Hematopoietic multipotent progenitor cell treated with erythropoietin and hydrocortisone succinate and interleukin-3 and kit ligand, for 15 days (in vitro differentiated cells): ENCODE measurements at places on chromosomes 11 and 22.

GRCh38 chr11:121567995-121568394 is 115.2 kb upstream of the SORL1-AS1 start:
- no peak for DNase-seq

DNA sequence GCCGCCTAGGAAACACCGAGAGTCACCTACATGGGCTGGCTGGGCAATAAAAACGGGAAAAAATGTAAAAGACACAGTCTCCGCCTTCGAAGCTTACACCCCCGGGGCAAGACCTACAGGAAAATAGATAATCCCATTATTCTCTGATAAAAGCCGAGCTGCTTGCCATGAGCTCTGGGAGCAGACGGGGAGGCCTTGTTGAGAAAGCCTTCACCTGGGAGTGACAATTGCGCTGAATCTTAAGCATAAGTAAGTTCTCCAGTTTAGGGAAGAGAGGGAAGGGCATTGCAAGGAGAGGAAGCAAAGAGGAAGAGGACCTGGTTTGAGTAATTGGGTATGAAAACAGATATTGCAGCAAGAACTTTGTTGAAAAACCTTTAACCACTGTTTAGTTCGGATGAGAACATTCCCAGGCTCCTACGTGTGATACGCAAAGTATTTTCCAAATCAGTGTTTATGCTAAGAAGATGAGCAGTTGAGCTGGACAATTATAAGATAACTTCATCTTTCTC is 813 bp upstream of the BTBD10 start:
- DNase-seq: no peak

GRCh38 chr11:125313271-125314219 is 149.0 kb downstream of the PKNOX2 start:
- no peak for DNase-seq

- DNase-seq: no peak
Observed at GRCh38 chr11:59878575-59878974, at the start of gene OOSP3. Gene OOSP3, plus strand, starts transcription at chr11:59878782. Its CDS starts 27 bp downstream, at chr11:59878809.

DNA sequence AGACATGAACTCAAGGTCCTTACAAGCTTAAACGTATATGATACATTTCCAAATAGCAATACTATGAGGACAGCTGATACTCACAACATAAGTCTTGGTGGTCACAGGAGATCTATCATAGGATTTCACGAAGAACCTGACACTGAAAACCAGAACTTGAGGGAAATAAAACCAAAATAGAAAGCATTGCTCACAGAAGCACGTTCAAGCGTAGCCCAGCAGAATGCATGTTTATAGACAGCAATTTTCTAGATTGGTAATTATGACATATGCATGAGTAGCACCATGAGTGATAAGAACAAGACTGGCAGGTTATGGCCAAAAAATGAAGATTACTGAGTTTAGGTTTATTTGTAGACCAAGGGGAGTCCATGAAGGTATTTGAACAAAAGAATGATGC is 243.5 kb downstream of the ETS1 start:
- DNase-seq: no peak

- DNase-seq: no peak
Observed at GRCh38 chr11:44450295-44450932, 115.0 kb upstream of the CD82 start.

GRCh38 chr11:130049328-130049771 is 20.3 kb upstream of the APLP2 start:
- DNase-seq: no peak

DNA sequence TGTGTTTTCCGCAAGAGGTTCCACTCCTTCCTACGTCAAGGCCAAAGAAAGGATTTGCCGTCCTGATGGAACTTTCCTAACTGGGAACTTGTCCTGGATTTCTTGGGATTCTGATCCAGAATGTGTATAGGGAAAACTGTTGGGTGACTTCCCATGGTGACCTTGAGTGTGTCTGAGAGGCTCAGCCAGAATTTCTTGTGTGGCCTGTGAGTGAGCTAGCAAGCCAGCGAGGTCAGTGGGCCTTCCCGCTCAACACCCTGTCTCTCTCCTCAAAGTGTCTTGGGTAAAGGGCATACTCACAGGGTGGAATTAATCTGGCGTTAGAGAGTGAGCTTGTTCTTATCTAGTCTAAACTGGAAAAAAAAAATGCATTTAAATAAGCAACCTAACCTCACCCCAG is 20.4 kb downstream of the ZNRF3 start:
- DNase-seq: no peak

- DNase-seq: peak; percentile 7
Observed at GRCh38 chr11:33701302-33702230, 940 bp upstream of the C11orf91 start.

DNA sequence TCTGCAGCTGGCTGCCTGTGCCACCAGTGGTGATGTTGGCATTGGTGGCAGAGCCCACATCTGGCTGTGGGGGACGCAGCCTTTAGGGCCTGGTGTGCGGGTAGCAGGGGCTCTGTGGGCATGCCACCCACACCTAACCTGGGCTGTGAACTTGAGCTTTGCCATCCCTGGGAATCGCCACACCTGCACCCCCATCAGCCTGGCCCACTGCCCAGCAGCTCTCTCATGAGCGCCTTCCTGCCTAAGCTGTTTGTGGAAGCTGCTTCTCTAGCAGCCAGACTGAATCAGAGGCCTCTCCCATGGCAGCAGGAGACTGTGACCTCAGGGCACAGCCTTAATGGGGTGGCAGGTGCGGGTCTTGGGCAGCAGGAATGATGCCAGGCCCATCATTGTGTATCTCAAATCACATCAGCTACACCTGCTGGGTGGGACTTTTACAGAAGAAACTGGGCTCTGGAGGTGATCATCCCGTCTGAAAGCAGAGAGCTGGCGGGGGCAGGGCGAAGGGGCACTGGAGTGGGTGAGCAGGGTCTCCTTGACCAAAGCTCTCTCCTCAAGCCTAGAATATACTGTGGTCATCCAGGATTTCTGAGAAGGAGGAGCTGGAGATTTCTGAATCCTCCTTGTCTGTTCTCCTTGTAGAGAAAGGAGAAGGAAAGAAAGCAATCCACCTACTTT is 17.8 kb upstream of the CARS1 start:
- no peak for DNase-seq

DNA sequence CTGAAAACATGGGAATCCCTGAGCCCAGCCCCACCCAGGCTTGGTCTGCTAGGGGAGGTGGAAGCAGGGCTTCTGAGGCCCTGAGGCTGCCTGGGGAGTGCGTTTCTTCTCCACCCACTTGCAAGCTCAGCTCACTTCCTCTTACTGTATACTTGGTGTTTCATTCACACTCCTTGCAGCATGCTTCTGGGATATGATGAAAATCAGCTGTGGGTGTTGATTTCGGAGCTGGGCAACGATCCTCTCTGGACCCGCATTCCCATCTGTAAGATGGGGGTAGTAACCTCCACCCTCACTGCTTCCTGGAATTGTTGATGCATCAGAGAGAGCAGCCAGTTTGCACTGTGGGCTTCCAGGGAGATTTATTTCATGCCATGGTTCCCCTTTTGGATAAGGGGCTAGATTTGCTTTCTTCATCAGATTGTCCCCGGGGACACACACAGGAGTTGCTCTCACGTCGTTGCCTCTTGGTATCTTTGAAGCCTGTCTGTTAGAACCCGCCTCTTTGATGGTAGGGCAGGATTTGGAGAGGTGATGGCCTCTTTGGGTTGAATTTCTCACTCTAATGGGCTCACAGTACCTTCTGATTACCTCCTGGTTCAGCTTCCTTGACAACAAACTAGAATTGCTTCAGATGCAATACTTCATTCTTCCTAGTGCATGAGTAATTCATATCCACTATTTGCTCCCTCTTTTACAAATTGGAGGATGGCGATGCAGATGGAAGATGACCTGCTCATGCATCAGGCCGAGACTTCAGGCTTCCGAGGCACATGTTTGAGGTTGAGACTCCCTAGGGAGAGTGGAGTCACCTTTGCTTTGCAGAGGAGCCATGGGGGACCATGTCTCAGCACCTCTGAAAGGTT is 40.4 kb downstream of the BCR start:
- no peak for DNase-seq

GRCh38 chr11:128840783-128841182 is 26.3 kb downstream of the KCNJ1 start:
- no peak for DNase-seq

DNA sequence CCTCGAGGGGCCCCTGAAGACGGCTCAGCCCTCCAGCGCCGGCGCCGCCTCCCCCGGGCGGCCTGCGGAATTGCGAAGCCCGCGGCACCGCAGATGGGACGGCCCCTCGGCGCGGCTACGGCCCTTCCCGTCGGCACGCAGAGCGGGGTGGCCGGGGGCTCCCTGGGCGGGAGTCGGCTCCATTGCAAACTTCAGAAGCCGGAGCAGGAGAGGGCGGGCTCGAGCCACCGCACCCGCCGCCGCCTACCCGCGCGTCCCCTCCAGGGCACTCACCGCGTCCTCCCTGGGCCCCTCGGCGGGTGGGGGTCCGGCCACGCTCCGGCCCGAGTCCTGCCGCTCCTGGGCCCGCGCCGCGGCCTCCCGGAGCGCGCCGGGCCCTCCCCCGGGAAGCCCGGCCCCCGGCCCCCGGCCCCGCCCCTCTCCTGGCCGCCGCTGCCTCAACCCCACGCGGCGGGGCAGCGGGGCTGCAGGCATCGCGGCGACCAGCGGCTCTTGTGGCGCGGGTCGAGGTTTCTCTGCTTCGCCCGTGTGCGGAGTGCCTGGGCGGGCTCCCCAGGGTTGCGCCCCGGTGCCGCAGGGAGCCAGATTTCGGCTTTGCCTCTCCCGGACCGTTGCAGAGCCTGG is at the start of gene PACSIN3:
TSS of gene PACSIN3 (minus strand) at position 359 of the 624 bp plus-strand sequence. CDS start 3,707 bp downstream, outside the sequence.
- no peak for DNase-seq

DNA sequence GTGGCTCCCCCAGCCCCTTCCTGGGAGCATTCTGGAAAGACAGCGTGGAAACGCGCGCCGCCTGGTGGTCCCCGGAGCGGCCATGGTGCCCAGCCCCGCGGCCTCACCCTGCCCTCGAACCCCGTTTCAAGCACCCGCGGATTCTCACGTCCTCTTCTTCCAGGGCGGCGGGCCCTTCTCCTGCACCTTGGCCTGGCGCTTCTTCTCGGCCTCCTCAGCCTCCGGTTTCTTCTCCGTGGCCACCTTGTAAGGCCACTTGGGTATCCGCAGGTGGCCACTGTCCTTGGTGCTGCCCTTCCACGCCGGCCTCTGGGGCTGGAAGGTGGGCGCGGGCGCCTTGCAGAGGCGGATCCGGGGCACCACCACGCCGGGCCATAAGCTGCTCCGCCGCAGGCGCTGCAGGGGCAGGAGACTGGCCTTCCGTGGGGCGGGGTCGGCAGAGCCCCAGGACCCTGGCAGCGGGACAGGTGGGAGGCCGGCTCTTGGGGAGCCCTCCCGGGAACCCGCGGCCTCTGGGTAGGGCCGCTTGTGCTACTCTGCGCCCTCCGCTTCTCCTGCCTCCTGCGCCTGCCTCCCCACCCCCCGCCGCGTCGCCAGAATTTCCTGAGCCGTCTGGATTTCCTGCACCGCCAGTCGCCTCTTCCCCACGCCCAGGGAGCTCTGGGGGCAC is 83.4 kb downstream of the TRIM51G start:
- no peak for DNase-seq
